Fibroblast of upper back skin (primary cell): ENCODE measurements at places on chromosomes 3 and 15.

DNA sequence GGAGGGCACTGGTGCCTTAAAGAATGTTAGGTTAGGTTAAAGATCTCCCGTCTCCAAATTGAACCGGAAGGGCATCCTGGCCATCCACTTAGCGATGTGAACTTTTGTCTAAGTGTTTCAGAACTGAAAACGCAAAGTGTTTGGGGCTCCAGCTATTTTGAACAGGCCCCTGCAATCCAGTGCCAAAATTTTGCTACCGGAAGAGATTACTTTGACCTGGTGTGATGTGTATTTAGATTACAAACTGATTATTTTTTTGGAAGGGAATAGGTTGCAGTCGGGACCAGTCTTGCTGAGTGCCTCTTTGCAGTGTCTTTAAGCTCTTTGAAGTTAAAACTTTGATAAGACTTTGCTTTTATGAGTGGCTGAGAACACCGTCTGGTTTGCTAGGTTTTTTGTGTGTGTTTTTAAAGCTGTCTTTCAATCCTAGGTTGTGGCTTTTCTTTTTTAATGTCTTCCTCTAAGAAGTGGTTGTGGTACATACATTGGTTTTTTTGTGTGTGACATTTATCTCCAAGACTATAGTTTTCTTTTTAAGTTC lies 179.6 kb downstream of the OR4M2 start:
- no peak for DNase-seq

- DNase-seq = no peak
Measured at GRCh38 chr3:112391648-112392047, 58.7 kb downstream of the CD200 start.

DNA sequence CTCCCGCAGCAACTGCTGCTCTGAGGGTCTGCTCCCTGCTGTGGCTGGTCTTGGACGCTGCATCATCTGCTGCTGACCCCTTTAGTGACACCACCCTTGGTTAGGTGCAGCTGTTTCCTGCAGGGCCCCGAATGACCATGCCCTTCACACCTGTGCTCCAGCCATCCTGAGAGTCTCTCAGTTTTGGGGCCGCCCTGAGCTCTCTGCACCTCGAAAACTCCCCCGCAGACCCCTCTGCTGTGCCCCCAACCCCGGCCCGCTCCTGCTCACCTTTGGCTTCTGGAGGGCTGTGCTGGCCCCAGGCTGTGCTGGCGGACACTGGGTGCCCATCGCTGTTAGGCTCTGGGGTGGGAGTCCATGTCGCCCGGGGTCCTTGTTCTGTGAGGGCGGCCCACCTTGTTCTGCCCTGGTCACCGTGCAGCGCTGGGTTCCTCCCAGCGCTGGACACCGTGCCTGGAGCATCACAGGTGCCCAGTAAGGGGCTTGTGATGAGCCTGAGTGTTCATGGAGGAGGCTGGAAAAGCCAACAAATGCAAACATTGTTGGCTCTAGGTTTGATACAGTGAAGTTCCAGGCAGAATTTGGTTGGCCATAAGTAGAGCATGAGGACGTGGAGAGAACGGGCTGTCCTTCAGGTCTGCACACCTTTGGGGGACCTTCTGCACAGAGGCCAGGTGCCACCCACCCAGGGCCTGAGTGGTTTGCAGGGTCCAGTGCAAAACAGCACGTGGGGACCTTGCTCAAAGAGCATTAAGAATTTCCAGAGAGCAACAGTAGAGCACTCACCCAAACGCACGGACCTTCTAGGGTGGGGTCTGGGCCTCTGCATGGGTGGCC lies 12.3 kb downstream of the ABTB1 start:
- DNase-seq = no peak

DNA sequence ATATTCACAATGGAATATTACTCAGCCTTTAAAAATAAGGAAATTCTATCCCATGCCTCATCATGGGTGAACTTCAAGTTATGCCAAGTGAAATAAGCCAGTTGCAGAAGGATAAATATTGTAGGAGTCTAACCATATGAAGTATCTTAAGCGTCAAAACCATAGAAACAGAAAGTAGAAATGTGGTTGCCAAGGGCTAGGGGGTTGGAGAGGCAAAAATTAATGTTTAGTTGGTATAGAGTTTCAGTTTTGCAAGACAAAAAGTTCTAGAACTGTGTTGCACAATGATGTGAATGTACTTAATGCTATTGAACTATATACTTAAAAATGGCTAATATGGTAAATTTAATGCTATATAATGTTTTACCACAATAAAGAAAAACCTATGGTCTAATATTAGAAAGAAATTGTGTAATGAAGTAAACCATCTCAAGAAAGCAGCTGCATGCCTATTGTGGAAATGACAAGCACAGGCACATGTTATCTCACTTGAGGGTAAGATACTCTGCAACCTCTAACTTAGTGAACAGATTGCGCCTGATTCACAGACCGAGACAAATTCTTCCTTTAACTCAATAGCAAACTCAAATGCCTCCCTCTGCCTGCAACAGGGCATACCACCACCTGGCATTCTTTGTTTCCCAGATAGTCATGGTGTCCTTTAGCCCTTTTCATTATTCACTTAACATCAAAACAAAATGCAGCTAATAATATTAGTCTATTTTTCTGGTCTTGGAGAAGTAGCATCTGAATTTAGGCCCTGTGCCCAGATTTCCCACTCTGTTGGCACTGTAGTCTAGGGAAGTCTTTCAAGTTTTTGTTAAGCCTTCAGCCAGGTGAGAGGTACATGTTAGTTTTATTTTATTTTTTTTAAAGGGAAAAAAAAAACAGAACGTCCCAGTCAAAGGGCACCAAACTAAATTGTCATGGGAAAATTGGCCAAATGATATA lies 80.2 kb upstream of the ACP3 start:
- DNase-seq = no peak

GRCh38 chr3:78809966-78810365 lies 957.8 kb downstream of the ROBO1 start:
- peak; percentile 83 for DNase-seq
